Activated CD4-positive, alpha-beta T cell treated with anti-CD3 and anti-CD28 coated beads, Interleukin-2, amount 10 ng/mL, durations not matched to agents 24 days and 14 days (primary cell): ENCODE measurements at places on chromosomes 4 and X.

GRCh38 chr4:62500296-62500695, 1300.2 kb downstream of the ADGRL3 start:
- H3K27ac ChIP-seq: no peak overlapping the region
- H3K27me3 ChIP-seq: no peaks in the 10 kb centered on the region
- no peaks in the 10 kb centered on the region for H3K36me3 ChIP-seq
- DNase-seq: no peak
- H3K4me1 ChIP-seq: no peaks in the 10 kb centered on the region

GRCh38 chr4:175271010-175271630, 353.0 kb downstream of the ADAM29 start:
- no peak overlapping the region for H3K27ac ChIP-seq
- no peaks in the 10 kb centered on the region for H3K27me3 ChIP-seq
- no peaks in the 10 kb centered on the region for H3K36me3 ChIP-seq
- no peak overlapping the region for H3K4me3 ChIP-seq
- no peak for DNase-seq
- no peaks in the 10 kb centered on the region for H3K4me1 ChIP-seq

DNA sequence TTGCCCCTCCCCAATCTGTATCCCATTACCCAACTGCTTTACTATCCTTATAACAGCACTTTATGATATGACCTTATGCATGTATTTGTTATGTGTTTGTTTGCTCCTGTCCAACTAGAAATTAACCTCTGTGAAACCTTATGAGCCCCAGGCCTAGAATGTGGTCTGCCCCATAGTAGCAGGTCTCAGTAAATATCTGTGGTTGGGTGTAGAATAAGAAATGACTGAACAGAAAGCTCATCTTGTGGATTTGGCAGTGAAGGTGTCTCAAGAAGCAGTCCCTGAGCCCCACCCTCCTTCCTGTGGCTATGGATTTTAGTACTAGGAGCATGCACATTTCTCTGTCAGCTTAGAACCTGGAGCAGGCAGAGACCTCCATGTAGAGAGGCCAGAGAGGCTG, 229.0 kb upstream of the LCORL start:
- H3K27ac ChIP-seq: no peak overlapping the region
- DNase-seq: no peak
- H3K36me3 ChIP-seq: no peaks in the 10 kb centered on the region
- H3K27me3 ChIP-seq: no peaks in the 10 kb centered on the region

GRCh38 chrX:51336584-51336983, 4.0 kb downstream of the NUDT10 start:
- peak; percentile 70 for DNase-seq
- H3K4me3 ChIP-seq: no peak overlapping the region
- H3K27me3 ChIP-seq: no peaks in the 10 kb centered on the region
- H3K27ac ChIP-seq: no peak overlapping the region
- peaks cover 4% of the 10 kb centered on the region for H3K4me1 ChIP-seq
- no peaks in the 10 kb centered on the region for H3K36me3 ChIP-seq

GRCh38 chr4:84968925-84969324, 2.4 kb upstream of the WDFY3 start:
- no peak overlapping the region for H3K27ac ChIP-seq
- peaks cover 31% of the 10 kb centered on the region for H3K27me3 ChIP-seq
- DNase-seq: no peak
- no peak overlapping the region for H3K4me3 ChIP-seq
- no peaks in the 10 kb centered on the region for H3K36me3 ChIP-seq
- peaks cover 7% of the 10 kb centered on the region for H3K4me1 ChIP-seq

DNA sequence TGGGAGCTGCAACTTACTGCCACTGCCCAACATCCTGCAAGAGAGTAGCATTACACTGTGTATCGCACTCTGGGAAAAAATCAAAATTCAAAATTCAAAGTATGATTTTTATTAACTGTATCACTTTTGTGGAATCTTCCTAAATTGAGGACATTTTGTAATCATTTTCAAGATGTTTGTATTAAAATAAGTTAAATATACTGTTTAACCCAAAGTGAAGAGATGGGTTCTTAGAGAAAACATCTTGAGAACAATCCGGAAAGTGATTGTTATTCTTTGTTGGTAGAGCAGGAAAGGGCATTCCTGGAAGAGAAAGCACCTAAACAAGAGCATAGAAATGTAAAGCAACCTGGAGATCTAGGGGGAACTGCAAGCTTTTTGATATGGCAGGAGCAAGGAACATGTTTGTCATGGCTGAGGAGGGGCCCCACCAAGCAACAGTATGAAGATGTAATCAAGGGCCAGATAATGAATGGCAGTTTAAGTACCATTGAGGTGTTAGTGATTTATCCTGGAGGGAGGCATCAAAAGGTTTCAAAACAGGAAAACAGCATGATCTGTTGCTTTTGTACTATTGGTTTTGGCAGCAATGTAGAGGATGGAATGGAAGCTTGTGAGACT, 14.1 kb upstream of the SEC24D start:
- H3K4me3 ChIP-seq: peak overlapping the region; percentile 87
- H3K4me1 ChIP-seq: peaks cover 21% of the 10 kb centered on the region
- H3K36me3 ChIP-seq: peaks cover 12% of the 10 kb centered on the region
- H3K27ac ChIP-seq: peak overlapping the region; percentile 94

DNA sequence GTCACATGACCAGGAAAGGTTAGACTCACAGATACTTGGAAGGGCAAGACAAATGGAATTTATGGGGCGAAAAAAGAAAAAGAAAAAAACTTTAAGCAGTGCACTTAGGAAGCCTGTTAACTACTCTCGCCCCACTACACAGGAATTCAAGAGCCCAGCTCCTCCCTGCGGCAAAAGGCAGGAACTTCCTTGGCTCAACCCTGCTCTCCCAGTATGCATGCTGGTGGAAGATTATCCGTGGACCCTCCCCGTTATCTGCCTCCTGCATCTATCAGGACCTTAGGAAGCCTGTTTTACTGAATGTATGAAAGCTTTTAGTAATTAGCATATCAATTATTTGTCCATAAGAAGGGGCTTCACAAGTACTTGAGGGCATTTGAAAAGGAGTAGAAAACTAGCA, 40.1 kb upstream of the RPA4 start:
- no peaks in the 10 kb centered on the region for H3K36me3 ChIP-seq
- no peak for DNase-seq
- H3K4me3 ChIP-seq: no peak overlapping the region
- H3K27me3 ChIP-seq: no peaks in the 10 kb centered on the region

DNA sequence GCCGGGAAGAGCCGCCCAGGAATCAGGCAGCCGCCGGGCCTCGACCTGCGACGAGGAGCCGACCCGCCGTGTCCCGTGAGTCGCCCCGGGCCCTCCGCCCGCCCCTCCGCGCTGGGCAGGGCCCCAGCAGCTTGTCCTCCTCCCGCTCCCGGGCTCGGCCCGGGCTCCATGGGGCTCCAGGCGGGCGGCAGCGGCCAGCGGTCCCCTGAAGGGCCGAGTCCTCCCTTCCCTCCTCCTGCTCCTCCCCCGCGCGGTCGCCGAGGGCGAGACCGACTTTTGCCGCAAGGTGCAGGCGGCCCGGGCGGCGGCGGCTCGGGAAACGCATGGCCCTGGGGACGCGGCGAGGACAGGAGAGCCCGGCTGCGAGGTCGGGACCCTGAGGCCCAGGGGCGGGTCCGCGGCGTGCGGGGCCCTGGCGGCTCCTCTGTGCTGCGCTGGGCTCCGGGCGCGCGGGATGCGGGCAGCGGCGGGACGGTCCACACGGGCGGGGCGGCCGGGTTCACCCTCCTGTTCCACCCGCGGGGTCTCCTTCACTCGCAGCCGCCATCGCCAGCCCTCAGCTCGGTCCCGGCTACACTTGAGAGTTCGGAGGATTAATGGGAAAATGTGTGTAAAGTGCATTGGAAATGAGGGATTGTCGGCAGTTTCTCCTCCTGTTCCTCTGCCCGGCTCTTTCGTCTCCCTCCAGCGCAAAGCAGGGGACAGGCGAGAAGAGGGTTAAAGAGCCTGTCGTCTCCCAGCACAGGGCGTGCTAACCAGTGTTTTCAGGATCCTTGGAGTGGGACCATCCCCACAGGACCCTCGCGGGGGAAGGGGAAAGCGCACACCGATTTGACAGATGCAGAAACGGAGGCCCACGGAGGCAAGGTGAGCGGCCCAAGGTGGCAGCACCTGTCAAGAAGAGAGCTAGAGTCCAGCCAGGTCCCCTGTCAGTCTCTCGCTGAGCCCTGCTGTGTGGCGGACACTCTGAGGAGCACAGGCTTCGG, 16.6 kb upstream of the ZNF718 start:
- H3K27me3 ChIP-seq: peaks cover 14% of the 10 kb centered on the region
- H3K4me3 ChIP-seq: no peak overlapping the region
- no peak overlapping the region for H3K27ac ChIP-seq
- no peaks in the 10 kb centered on the region for H3K4me1 ChIP-seq
- peaks cover 8% of the 10 kb centered on the region for H3K36me3 ChIP-seq
- DNase-seq: no peak

GRCh38 chrX:78139160-78140123, at the start of gene TAF9B:
TAF9B (minus strand) TSS chrX:78139650; CDS start chrX:78139611, 39 bp downstream.
- no peaks in the 10 kb centered on the region for H3K27me3 ChIP-seq
- peaks cover 6% of the 10 kb centered on the region for H3K4me1 ChIP-seq
- DNase-seq: peak; percentile 95
- peak within 1 kb of the TSS; percentile 92 for H3K4me3 ChIP-seq
- H3K27ac ChIP-seq: peak within 1 kb of the TSS; percentile 95

- no peaks in the 10 kb centered on the region for H3K36me3 ChIP-seq
- H3K27me3 ChIP-seq: no peaks in the 10 kb centered on the region
- H3K27ac ChIP-seq: no peak overlapping the region
These were observed 101.9 kb downstream of the SLIT2 start for GRCh38 chr4:20353646-20354045.

DNA sequence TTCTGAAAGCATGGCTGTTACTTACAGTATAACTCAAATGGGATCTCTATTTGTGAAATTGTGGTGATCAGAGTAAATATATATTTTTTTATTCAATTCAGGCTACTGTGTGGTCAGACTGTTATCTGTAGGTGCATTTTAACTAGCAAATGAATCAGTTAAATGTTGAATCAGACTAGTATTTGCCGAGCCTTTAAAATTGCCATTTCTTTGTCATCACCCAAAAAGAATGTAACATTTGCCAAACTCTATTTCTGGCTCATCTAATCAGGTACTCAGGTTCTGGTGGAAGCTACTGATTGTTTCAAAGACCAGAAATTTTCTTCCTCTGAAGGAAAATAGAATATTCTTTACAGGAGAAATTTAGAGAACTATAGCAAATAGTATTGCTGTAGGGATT, 1.8 kb upstream of the NAA15 start:
- H3K4me3 ChIP-seq: peak overlapping the region; percentile 99
- H3K36me3 ChIP-seq: peaks cover 25% of the 10 kb centered on the region
- H3K27ac ChIP-seq: no peak overlapping the region
- H3K4me1 ChIP-seq: peaks cover 55% of the 10 kb centered on the region
- no peaks in the 10 kb centered on the region for H3K27me3 ChIP-seq

- H3K4me3 ChIP-seq: no peak overlapping the region
- no peaks in the 10 kb centered on the region for H3K36me3 ChIP-seq
- H3K4me1 ChIP-seq: no peaks in the 10 kb centered on the region
- H3K27me3 ChIP-seq: no peaks in the 10 kb centered on the region
- H3K27ac ChIP-seq: no peak overlapping the region
- DNase-seq: peak; percentile 31
These were observed 176.2 kb upstream of the LNX1 start for GRCh38 chr4:53767482-53767881.

DNA sequence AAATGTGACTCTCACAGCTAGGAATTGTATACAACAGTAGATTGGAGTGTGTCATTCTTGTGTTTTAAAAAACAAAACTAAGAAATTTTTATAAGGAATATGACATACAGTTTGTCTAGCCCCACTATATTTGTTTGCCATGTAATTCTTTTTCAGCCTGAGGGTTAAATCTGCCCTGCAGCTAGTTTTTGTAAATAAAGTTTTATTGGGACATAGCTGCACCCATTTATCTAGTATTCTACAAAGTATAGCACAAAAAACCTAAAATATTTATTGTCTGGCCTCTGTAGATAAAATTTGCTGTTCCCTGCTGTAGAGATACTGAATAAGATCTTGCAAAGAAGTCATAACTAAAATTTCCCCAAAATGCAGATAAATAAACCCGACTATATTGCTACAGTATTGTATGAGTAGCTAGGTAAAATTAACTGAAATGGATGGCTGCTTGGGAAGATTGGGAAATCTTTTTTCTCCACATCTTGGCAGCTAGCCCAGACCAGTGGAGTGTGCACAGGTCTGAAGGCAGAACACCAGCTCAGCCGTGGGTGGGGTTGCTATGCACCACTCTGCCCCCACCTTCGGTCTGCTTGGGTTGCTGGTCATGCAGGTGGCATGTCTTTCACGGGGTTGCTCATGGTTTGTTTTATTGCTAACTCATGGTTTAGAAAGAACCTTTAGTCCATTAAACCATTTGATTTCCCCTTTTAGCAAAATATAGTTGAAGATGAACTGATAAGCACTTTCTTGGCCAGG, 127.9 kb downstream of the KLHL8 start:
- H3K36me3 ChIP-seq: peaks cover 19% of the 10 kb centered on the region
- no peak overlapping the region for H3K4me3 ChIP-seq
- H3K27ac ChIP-seq: no peak overlapping the region
- H3K4me1 ChIP-seq: peaks cover 23% of the 10 kb centered on the region
- no peaks in the 10 kb centered on the region for H3K27me3 ChIP-seq
